8988T (cell line): ENCODE measurements at places on chromosomes 6 and 20.

DNA sequence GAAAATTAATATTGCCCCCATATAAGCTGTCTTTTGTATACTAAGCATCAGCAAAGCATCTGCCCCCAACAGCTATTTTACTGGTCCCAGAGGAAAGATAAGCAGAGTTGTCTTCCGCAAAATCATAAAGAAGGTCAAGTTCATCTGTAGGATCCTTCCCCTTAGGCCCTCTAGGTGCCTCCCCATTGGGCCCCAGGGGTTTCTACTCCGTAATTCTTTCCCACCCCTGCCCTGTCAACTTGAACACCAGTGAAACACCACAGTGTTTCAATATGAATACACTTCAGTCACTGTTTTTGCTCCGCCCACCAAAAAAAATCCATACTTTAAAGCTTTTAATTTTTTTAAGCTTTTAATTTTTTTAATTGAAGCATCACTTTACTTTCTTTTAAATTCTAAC is 159.2 kb downstream of the ATXN1 start:
- no peak for DNase-seq

DNA sequence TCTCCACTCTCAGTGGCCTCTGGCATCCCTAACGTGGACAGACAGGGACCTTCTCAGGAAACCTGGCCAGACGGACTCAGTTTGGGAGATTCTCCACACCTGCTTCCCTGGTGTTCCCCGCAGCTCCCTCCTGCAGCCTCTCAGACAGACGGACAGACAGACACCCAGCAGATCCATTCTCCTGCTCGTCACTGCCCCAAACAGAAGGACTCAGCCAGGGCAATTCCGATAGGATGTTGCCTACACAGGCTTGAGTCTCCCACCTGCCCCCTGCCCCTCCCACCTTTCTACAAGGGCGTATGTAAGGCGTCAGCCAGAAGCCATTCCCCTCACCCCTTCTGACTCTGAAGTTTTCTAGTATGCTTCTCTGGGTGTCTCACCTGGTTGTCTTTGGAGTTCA is 428 bp downstream of the CCM2L start:
- no peak for DNase-seq

DNA sequence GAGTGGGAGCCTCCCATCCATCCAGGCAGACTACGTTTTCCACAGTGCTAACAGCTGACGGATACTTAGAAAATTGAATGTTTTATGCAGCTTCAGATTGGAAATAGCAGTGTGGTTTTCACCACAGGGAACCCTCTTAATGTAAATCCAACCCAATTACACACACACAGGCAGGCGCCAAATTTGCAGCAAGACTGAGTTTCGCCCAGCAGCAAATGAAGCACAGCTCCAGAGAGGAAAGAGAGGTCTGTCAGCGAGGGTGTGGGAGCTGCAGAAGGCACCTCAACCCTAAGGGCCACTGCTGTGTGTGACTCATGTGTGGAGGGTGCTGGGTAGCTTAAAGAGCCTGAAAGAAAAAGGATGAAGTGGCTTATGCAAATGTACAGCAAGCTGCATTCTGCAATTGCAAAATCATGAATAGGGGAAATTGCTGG is 365.7 kb downstream of the MAFB start:
- no peak for DNase-seq

- no peak for DNase-seq
These were observed 33.1 kb upstream of the FAM135A start for GRCh38 chr6:70380252-70380651.

DNA sequence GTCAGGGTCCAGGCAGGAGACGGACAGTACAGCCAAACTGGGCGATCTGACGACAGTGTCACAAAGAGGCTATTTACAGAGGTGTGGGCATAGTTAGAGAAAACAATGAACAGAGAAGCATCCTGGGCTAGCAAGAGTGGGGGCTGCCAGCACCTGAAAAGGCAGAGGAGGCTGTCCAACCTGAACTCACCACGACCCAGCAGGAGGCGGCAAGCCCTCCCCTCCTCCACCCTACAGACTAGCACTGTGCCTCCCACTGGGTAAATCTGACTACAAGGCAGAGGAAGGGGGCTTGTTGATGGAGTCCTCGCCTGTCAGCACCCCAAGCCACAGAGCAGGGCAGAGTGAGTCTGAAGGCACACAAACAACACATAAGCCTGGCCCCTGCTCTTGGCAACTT is 52.8 kb upstream of the CDYL start:
- DNase-seq: no peak

GRCh38 chr20:59816146-59816738 is 117.2 kb downstream of the SYCP2 start:
- no peak for DNase-seq

- no peak for DNase-seq
These were observed 149.2 kb downstream of the PCSK2 start for GRCh38 chr20:17376031-17376430.

- peak; percentile 43 for DNase-seq
These were observed 10.6 kb downstream of the COL9A3 start for GRCh38 chr20:62827311-62828038.

DNA sequence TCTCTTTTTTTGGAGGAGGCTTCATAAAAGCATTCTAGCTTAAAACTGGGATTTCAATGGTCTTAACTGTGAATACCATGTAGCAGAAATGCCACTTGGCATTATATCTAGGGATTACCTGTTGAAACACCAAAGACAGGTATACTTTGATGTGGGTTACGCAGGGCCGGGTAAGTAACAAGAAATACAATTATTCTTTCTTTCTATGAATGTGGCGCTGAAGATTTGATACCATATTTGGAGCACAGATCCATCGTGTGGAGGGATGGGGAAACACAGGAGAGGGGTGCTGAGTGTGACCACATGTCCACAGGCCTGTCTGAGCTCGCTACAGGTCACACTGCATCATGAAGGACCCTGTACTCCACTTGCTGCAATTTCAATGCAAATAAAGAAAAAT is 257.8 kb downstream of the GMPR start:
- no peak for DNase-seq

DNA sequence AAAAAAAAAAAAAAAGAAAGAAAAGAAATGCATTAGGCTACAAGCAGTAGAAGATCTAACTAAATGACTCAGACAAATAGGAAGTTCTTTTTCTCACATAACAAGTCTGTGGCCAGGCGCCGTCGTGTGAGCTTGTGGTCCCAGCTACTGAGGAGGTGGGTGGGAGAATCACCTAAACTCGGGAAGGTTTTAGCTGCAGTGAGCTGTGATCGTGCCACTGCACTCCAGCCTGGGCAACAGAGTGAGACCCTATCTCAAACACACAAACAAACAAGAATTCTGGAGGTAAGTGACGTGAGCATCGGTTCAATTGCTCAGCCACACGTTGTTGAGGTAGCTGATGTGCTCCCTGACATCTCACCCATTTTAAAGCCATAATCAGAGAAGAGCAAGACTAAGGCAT is 37.9 kb upstream of the SLC23A2 start:
- DNase-seq: no peak

DNA sequence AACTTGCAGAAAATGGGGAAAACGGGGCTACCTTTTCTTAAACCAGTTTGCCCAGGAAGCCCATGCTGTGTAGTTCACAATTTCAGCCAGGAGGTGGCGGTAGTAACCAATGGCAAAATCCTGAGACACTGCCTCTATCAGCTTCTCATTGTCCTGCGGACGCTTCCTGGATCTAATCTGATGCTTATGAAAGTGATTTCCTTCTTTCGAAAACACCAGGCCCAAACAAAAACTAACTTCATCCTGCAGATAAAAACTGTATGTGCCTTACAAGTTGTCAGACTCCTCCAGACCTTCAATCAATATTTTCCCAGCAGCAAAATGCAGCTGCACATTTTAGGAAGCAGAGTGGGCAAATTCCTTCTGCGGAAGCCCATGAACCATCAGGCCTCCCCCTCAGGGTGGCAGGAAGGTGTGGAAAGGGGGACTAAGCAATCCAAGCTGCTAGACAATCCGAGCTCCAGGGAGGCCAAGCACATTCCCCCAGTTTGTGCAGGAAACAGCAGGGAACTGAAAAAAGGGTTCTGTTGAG is 88.5 kb downstream of the LY86 start:
- peak; percentile 35 for DNase-seq
